ENCODE measurements at places on chromosomes 1 and 21.

GRCh38 chr1:25246600-25247023 lies 642 bp downstream of the RSRP1 start:
- peak; percentile 32 for DNase-seq
- H3K27me3 ChIP-seq, result no peaks in the 10 kb centered on the region
- peaks cover 74% of the 10 kb centered on the region for H3K36me3 ChIP-seq
- peaks cover 41% of the 10 kb centered on the region for H3K4me1 ChIP-seq
- peak overlapping the region; percentile 98 for H3K4me3 ChIP-seq

DNA sequence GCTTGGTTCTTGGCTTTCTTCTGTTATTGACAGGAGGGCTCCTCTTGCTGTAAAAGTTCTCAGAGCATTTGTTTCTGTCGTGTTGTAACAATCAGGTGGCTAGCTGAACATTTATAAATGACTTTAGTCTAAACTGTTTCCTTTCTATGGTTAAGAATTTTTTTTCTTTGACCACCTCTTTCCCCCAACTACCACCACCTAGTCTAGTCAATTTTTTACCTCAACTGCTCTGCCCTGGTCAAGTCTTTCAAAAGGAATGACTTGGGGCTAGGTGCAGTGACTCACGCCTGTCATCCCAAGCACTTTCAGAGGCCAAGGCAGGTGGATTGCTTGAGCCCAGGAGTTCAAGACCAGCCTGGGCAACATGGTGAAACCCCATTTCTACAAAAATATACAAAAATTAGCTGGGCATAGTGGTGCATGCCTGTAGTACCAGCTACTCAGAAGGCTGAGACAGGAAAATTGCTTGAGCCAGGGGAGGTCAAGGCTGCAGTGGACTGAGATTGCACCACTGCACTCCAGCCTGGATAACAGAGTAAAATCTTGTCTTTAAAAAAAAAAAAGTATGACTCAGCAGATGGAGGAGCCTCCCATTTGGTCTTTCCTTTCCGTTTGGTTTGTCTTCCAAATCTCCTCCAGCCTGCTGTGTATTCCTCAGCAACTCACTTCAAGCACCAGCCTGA lies 40.7 kb downstream of the MAP3K21 start:
- H3K4me3 ChIP-seq, result no peak overlapping the region
- DNase-seq, result no peak
- H3K4me1 ChIP-seq, result no peaks in the 10 kb centered on the region
- H3K27ac ChIP-seq, result no peak overlapping the region
- H3K27me3 ChIP-seq, result no peaks in the 10 kb centered on the region

GRCh38 chr1:110068646-110069403 lies 1.6 kb downstream of the ALX3 start:
- DNase-seq, result peak; percentile 24
- H3K4me1 ChIP-seq, result peaks cover 11% of the 10 kb centered on the region
- H3K36me3 ChIP-seq, result peaks cover 3% of the 10 kb centered on the region

DNA sequence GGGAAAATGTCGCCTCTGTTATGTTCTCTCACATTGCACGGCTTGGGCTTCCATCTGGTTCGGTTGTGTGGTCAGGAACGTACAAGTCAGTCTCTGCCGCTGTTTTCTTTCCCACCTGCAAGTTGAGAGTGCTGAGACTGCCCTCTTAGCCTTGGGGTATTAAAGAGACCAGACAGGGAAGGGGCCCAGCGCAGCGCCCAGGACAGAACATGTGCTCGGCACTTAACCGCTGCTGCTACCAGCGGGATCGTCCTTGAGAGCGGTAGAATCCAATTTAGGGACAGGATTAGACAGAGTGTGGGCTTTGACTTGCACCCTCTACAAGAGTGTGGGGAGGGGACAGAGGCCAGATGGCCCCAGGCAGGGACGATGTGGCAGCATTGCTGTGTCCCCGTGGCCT lies 17.7 kb upstream of the AGPAT3 start:
- no peak for DNase-seq
- no peak overlapping the region for H3K27ac ChIP-seq
- H3K4me1 ChIP-seq, result peaks cover 2% of the 10 kb centered on the region

DNA sequence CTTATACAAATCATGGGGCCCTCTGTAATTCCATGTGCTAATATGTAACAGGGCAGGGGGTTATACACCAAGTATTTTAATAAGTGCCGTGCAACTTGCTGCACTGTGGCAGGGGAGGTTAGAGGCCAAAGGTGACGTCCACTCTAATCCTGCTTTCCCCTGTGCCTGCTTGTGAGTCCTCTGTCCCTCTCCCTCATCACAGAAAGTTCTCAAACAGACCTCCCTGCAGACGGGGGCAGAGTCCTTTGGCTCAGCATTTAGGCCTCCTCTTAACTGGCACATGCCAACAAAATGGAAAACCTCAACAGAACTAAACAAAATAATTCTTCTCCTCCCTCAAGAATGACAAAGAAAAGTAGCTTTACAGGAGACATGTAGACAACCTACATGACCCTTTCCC lies 2.9 kb downstream of the RXRG start:
- no peak for DNase-seq
- no peak overlapping the region for H3K27ac ChIP-seq
- H3K27me3 ChIP-seq, result peaks cover 51% of the 10 kb centered on the region

- no peak overlapping the region for H3K4me3 ChIP-seq
- no peak for DNase-seq
- no peak overlapping the region for H3K27ac ChIP-seq
- no peaks in the 10 kb centered on the region for H3K27me3 ChIP-seq
- no peaks in the 10 kb centered on the region for H3K36me3 ChIP-seq
Measured at GRCh38 chr1:239186487-239186886, 199.9 kb upstream of the CHRM3 start.

Measured in effector memory CD8-positive, alpha-beta T cell (primary cell).